BJ (cell line): ENCODE measurements at places on chromosomes 11 and 22.

DNA sequence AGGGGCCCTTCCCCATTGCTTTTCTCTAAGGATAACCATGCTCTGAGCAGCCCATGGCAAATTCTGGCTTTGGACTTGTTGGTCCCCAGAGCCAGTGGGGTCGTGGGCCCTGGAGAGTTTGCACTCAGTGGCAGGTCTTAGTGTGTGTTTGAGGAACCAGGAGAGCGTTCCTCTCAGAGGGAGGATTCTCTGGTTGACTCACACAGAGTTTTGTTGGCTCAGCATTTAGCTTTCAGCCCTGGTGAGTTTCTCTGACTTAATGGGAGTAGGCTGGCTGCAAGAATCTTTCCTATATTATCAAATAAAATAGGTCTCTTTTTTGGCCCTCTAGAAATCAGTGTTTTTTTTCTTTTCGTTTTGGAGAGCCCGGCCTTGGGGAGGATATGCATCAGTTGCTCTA is 20.9 kb downstream of the ST14 start:
- no peak for DNase-seq

- DNase-seq: no peak
These were observed 27.2 kb downstream of the WEE1 start for GRCh38 chr11:9600644-9601036.

- no peak for DNase-seq
These were observed 76.3 kb upstream of the CNTN5 start for GRCh38 chr11:98944461-98944860.

DNA sequence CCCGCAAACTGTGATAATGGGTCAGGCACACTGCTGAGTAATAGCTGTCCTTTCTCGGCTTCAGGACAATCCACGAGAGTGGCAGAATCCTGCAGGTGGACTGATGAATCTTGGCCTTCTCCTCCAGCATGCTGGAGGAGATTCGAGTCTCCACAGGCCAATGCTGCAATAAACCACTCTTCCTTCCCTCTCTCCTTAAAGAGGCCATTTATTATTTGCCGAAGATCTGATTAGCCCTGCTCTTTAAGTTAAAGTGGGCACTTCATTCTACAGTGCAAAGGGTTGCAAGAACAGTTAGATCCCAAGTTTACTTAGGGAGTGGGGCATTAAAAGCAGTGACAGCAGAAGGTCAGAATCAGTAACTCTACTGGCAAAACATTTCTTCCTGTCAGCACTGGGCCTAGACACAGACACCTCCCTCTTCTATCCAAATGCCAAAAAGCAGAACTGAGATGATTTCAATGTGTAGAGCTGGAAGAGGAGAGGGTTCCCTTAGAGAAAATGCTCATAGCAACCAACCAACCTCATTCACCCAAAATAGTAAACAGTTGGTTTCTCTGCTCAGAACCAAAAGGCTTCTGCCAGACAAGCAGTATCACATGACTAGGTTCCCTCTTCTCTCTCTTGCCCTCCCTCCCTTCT is 121.7 kb downstream of the SGSM3 start:
- DNase-seq: no peak

GRCh38 chr11:18270102-18270501 is 4.0 kb downstream of the SAA1 start:
- DNase-seq: no peak
